Kidney (tissue), 22 donors: ENCODE measurements at places on chromosomes 13 and 19. TPM values are rescaled to one million over a fixed set of nuclear protein-coding genes. Genes with fewer than 3 reads are reported as not detected.
A peak's percentile ranks its signal among the peaks of the same experiment; 100 is the strongest.

GRCh38 chr13:24463078-24463477 lies 49.5 kb downstream of the PARP4 start:
- no peak for DNase-seq

DNA sequence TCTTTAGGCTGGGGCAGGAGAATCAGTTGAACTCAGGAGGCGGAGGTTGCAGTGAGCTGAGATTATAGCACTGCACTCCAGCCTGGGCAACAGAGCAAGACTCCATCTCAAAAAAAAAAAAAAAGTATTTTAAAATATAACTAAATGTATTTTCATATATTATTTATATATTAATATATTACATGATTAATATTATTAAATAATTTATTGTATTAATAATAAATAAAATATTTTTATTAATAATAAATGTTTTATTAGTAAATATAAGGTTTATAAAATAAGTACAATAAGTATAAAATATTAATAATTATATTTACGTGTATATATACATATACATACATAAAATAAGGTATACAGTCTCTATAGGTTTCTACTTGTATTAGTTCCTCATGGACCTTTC lies 56.8 kb downstream of the SKA3 start:
- no peak for DNase-seq

GRCh38 chr13:41465898-41466320 lies 8.6 kb downstream of the RGCC start:
- no peak for DNase-seq

EPS8L1 gene
- 95.0 TPM for total RNA-seq

DNA sequence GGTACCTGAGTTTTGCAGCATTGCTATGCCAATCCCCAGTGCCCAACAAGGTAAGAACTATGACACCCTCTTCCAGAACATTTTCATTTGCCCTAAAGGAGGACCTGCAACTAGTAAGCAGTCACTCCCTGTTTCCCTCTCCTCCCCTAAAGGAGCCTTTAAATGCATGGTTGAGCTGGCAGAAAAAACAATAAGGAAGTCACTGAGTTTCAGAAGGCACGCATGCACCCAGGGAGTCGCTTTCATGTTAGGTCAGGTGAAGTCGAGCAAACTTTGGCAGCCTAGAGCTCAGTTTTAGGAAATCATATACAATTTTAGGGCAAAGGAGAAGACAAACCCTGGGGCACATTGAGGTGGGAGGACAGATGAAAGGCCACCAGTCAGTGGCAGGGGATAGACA lies 11.8 kb downstream of the NLRP11 start:
- DNase-seq = no peak

DNA sequence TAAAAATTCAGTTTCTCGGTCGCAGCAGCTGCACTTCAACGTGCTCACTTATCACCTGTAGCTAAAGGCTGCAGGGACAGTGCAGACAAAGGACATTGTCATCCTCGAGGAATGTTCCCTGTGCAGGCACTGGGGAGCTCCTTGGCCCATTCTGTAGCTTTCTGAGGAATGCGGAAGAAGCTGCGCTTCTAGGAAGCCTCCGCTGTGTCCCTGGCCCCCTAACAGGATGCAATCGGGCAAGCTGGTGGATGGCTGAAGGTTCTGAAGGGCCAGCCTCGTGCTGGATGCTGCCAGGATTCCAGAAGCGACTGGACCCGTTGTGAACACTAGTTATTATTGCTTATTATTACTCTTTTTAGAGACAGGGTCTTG lies 8.1 kb downstream of the ANO8 start:
- DNase-seq = no peak

- peak; percentile 55 for DNase-seq
Measured at GRCh38 chr13:113009743-113010509, 40.9 kb downstream of the MCF2L start.

COX7A1 gene
- total RNA-seq = 56.2 TPM

OR7A5 gene
- not detected for total RNA-seq

- DNase-seq = no peak
Measured at GRCh38 chr13:47474839-47475238, 526.2 kb downstream of the SUCLA2 start.

- no peak for DNase-seq
Measured at GRCh38 chr19:23314505-23315251, 64.5 kb upstream of the ZNF724 start.

DNA sequence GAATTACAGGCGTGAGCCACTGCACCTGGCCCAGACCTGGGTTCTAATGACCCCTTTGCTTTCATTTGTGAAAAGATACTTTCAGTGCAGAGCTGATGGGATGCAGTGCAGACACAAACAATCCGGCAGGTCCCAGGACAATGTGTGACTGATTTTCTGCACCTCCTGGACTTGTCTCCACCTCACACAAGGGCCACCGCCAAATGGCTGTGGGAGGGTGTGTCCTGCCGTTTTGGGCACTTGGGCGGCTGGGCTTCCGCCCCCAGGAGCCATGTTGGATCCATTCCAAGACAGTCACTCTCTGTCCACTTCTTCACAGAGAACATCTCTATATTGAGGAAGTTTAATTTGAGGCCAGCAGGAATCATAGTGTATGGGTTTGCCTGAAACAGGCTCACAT lies 112.3 kb upstream of the ZNF507 start:
- DNase-seq = no peak

- DNase-seq = no peak
Measured at GRCh38 chr13:65921933-65922332, 1308.2 kb downstream of the PCDH9 start.

HSD11B1L gene
- total RNA-seq = 7.8 TPM

GRCh38 chr13:37412241-37412921 lies 186.2 kb downstream of the POSTN start:
- no peak for DNase-seq
